Left ventricle myocardium inferior (tissue), 1 donor: ENCODE measurements at places on chromosomes 1 and 21. TPM values are rescaled to one million over a fixed set of nuclear protein-coding genes. Genes with fewer than 3 reads are reported as not detected.

PKP1 gene
- total RNA-seq, result 0.38 TPM

LAMC1 gene
- 84.1 TPM for total RNA-seq

LCE2A gene
- total RNA-seq, result not detected

S100A16 gene
- 38.8 TPM for total RNA-seq

CHD5 gene
- total RNA-seq, result 0.19 TPM

OR2L5 gene
- not detected for total RNA-seq

CDCA8 gene
- total RNA-seq, result 0.33 TPM

TPTE gene
- total RNA-seq, result not detected

SPRR2G gene
- not detected for total RNA-seq

KIAA0040 gene
- total RNA-seq, result 12.8 TPM

C1orf87 gene
- total RNA-seq, result not detected

TMPRSS15 gene
- not detected for total RNA-seq

ELF3 gene
- 0.60 TPM for total RNA-seq

SLAMF7 gene
- total RNA-seq, result 0.36 TPM

RNF187 gene
- total RNA-seq, result 79.5 TPM

ACBD6 gene
- 18.2 TPM for total RNA-seq

FMO5 gene
- 3.2 TPM for total RNA-seq

DNAJC6 gene
- 4.7 TPM for total RNA-seq

MYBPH gene
- not detected for total RNA-seq

- DNase-seq, result no peak
Measured at GRCh38 chr1:53328541-53329499, 950 bp upstream of the LRP8 start.

DNA sequence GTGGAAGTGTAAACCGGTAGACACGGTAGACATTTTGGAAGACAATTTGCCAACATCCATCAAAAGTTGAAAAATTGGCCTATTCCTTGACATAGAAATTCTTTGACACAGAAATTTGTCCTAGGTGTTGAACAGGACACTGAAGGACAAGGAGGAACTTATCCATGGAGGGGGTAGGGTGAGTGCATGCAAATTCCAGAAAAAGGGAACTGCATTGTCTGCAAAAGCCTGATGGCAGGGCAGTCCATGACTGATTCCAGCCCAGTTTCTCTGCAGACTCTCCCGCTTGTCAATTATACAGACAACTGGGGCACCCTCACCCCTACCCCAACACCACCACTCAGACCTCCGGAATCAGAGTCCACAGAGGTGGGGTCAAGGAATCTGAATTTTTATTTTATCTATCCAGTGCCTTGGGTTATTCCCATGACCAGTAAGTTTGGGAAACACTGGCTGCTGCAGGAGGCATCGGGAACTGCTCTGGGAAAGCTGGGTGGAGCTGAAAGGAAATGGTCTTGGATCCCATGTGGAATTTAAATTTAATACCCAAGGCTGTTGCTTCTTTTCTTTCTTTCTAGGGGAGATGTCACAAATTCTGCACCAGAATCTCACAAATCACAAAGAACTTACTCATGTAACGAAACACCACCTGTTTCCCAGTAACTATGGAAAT lies 103.3 kb upstream of the SLC45A1 start:
- no peak for DNase-seq

GRCh38 chr1:35893051-35893879 lies 10.3 kb downstream of the AGO1 start:
- DNase-seq, result no peak

- DNase-seq, result no peak
Measured at GRCh38 chr21:14825514-14825974, 239.3 kb downstream of the NRIP1 start.

DNA sequence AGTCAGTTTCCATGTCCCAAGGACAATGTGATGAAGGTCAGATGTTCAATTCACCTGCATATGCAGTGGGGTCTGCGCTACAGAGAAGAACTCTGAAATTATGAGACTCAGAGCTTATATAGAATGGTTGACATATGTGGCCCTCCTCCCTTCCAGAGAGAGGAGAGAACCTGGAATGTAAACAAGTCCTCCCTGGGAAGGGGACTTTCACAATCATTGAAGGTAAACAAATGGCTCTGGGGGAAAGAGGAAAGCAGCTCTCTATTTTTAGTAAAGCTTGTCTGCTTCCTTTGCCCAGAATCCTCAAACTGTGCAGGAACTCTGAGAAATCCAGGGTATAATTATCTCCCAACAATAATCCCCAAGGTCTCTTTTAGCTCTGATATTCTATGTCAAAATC lies 9.8 kb downstream of the OVGP1 start:
- no peak for DNase-seq

DNA sequence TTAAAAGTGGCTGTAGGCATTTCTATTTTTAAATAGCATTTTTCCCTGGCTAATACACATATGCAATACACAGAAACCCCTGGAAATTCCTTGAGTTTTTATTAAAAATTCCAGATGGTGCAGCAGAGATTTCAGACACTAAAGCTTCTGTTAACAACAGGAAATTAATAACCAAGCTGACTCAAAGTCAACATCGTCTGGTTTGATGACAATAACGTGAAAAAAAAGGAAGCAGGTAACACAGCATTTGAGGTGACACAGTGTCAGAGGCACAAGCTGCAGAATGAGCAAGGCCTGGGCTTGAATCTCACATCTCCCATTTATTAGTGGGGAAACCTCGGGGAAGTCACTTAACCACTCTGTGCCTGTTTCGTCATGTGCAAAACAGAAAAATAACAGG lies 64.6 kb upstream of the GJB5 start:
- no peak for DNase-seq

GRCh38 chr1:189117072-189117770 lies 1360.4 kb downstream of the BRINP3 start:
- DNase-seq, result no peak

- DNase-seq, result no peak
Measured at GRCh38 chr1:216075339-216075738, 347.9 kb downstream of the USH2A start.

- no peak for DNase-seq
Measured at GRCh38 chr1:52210044-52210443, 68.2 kb downstream of the ZFYVE9 start.

- DNase-seq, result peak; percentile 31
Measured at GRCh38 chr1:52368383-52369172, 2.6 kb upstream of the CC2D1B start.

DNA sequence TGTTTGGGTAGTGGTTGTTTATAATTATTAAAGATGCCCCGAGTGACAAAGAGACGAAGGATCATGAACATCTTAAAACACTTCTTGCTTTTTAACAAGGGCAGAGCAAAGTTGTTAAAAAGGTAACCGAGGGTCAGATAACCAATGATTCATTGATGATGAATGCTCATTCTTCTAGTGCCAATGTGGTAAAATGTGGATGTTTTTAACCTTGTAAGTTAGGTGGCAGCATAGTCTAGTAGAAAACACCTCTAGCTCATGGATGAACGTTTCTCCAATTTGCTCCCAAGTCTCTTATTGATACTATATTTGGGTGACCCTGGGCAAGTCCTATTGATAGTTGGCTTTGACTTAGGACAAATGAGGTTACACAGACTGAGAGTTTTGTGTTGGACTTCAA lies 167.9 kb downstream of the KIF26B start:
- no peak for DNase-seq

GRCh38 chr1:75233302-75233929 lies 99.2 kb downstream of the LHX8 start:
- DNase-seq, result no peak

DNA sequence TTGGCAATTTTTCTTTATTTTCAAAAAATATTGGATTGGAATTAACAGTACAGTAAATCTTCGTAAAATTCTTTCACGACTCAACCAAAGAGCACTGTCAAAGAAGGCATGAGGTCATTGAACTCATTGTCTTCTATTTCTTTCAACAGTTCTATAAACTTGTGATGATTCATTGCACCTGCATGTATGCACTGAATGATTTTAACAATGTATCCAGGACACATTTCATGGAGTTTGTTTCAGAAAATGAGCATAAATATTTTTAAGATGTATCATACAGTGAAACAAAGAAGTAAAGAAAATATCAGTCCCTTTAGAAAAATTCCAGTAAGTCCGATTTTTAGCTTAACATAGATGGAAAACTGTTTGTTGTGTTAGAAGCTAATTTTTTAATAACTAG lies 33.6 kb upstream of the CD34 start:
- DNase-seq, result no peak

GRCh38 chr1:56472860-56473259 lies 106.5 kb downstream of the PLPP3 start:
- no peak for DNase-seq

DNA sequence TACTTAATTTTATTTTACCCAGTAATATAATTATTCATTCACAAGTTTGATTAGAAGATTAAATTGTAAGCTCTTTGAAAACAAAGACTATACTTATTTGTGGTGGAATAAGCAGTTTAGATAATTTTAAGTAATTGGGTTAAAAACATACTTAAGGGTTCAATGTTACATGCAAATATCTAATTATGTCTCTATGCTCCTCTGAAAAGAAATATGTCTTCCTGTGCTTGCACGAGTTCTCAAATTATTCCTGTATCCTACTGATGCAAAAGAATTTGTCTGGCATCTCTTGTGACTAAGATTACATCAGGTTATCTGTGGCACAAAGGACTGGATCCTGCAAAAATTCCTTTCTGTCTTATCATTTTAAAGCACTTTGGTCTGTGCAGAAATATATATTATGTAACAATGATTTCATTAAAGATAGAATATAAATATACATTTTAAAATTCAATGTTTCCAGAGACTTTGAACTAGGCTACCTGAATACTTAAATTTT lies 416.7 kb downstream of the COL11A1 start:
- no peak for DNase-seq

GRCh38 chr1:98668733-98669132 lies 7.2 kb downstream of the SNX7 start:
- no peak for DNase-seq

DNA sequence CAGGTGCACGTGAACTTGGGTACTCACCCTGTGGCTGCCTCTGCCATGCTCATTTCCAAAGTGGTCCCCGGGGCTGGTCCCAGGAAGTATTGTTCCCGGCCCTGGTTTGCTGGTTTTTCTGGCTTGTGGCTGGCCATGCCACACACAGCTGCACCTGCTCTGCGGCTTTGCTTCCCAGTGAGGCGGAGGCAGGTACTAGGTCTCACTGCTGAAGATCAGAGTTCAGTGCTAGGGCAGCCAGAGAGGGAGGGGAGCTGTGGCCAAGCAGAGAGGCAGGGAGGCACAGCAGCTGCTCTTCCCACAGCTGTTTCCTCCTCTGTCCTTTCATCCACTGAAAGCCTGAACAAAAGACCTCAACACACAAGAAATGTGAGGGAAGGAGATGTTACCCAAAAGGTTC lies 30.5 kb downstream of the ENO1 start:
- DNase-seq, result no peak

- no peak for DNase-seq
Measured at GRCh38 chr1:1170215-1171091, 3.2 kb upstream of the TTLL10 start.

- peak; percentile 38 for DNase-seq
Measured at GRCh38 chr21:45993210-45994085, 11.9 kb downstream of the COL6A1 start.

DNA sequence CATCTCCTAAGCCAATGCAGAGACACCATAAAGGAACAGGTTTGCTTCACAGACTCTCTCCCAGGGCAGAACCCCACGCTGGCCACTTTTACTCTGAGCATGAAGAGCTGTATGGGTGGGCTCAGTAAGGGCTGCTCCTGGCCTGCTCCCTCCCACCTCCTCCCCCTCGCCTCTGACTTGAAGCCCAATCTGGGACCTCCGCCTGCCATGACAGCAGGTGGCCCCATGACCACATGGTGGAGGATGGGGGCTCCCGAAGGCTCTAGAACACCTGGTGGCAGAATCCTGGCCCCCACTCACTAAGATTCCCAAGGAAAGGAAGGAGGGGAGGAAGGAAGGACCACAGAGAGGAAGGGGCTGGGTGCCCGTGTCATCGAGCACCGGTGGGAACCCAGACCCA lies 23.7 kb downstream of the CASZ1 start:
- DNase-seq, result no peak

DNA sequence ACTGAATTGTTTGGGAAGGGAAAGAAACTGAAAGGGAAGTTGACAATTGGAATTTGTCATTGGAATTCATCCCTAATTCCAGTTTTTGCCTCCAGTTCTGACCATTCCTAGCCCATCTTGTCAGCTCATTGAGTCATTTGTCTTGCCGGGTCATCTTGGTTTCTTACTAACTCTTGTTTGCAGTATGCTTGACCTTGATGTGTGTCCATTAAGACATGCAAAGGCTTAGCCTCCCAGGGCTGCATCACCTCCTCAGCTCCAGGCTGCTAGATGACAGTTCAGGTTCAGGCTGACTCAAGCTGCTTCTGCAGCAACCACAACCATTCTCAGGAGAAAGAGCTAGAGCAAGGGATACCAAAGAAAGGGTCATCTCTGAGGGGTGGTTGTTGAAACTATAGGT lies 151.3 kb upstream of the PTGFR start:
- DNase-seq, result no peak

GRCh38 chr1:27759236-27759635 lies 13.8 kb upstream of the STX12 start:
- no peak for DNase-seq

- DNase-seq, result peak; percentile 36
Measured at GRCh38 chr21:43864962-43865539, at the start of gene AGPAT3. AGPAT3 (plus strand) TSS chr21:43865223; CDS start chr21:43959682, 94,459 bp downstream.

DNA sequence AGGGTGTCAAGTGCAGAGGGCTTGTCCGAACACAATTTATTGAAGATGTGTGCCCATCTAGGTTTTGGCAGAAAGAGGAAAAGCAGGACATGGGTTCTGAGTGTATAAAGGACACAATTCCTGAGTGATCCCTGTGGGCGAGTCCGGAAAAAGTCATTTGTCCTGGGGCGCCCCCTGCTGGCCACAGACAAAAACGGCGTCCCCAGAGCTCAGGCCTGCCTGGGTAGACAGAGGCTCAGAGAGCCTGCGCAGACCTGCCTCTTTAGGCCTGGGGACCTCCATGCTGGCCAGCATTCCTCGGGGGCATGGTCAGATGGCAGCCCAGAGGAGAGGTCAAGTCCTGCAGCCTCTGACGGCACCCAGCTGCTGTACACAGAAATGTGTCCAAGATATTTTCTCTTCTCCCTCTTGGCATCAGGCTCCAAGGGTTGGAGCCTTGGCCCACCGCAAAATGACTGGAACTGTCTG lies 65.5 kb upstream of the LRP8 start:
- peak; percentile 73 for DNase-seq

DNA sequence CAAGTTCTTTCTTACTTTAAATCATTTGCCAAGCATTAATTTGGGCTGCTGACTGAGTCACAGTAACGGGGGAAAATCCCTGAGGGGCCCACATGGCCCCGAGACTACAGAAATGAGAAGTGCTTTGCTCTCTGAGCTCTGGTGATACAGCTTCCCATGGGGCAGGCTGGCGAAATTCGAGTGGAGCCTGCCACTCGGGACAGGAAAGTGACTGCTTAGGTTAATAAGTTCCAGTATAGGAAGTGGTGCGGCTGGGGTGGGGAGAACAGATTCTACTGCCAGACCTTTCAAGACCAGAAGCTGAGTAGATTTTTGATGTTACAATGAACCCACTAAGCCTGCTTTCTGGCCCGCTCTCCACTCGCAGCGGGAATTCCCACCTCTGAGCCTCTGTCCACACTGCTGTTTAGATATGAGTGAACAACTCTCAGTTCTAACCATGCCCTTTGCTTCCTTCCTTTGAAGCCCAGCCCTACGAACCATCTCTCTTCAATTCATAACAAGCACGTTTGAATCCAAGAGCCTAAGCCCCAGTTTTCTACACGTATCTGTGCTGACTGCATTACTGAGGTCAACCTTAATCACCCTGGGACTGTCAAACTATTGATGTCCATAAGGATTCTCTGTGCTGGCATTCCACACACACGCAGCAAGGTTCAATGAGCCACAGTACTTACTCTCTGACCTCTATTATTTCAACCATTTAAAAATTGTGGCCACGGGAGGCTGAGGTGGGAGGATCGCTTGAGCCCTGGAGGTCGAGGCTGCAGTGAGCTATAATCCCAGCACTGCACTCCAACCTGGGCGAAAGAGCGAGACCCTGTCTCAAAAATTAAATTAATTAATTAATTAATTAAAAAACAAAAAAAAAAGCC lies 9.6 kb downstream of the ZBTB17 start:
- no peak for DNase-seq
